ENCODE measurements at places on chromosomes 1 and 21. TPM values are rescaled to one million over a fixed set of nuclear protein-coding genes. Genes with fewer than 3 reads are reported as not detected.

The MRPL37 gene
- 63.1 TPM for total RNA-seq

The BRDT gene
- not detected for total RNA-seq

- no peaks in the 10 kb centered on the region for H3K27me3 ChIP-seq
- no peaks in the 10 kb centered on the region for H3K36me3 ChIP-seq
- no peak for DNase-seq
- H3K4me1 ChIP-seq, result peaks cover 4% of the 10 kb centered on the region
Measured at GRCh38 chr1:228366866-228367741, 39.5 kb downstream of the TRIM11 start.

DNA sequence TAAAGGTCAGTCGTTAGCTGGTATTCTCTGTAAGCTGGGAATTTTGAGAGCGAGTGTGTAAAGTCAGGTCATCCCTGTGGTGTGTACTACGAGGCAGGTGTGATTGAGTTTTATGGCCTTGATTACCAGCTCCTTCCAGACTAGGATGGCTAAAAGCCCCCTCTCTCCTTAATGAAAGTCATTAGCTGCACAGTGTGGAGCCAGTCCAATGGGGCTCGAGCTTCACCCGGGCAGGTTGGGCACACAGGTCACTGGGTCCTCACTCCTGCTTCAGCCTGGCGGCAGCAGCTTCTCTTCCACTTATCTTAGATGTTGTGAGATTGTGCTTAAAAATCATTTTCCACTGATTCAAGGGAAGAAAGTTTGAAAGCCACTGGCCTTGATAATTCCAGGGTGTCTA is 3.0 kb downstream of the DMRTB1 start:
- DNase-seq, result peak; percentile 18
- H3K27ac ChIP-seq, result no peak overlapping the region
- H3K4me1 ChIP-seq, result no peaks in the 10 kb centered on the region
- H3K4me3 ChIP-seq, result no peak overlapping the region
- no peaks in the 10 kb centered on the region for H3K27me3 ChIP-seq

GRCh38 chr1:201937624-201938213 is 8.6 kb downstream of the LMOD1 start:
- peak overlapping the region; percentile 63 for H3K27ac ChIP-seq
- no peaks in the 10 kb centered on the region for H3K27me3 ChIP-seq
- no peak overlapping the region for H3K4me3 ChIP-seq
- H3K4me1 ChIP-seq, result no peaks in the 10 kb centered on the region
- DNase-seq, result no peak

GRCh38 chr1:54069791-54070170 is 16.4 kb downstream of the TCEANC2 start:
- H3K4me3 ChIP-seq, result no peak overlapping the region
- no peaks in the 10 kb centered on the region for H3K4me1 ChIP-seq
- no peak overlapping the region for H3K27ac ChIP-seq
- DNase-seq, result no peak
- H3K36me3 ChIP-seq, result no peaks in the 10 kb centered on the region

- no peak overlapping the region for H3K4me3 ChIP-seq
- no peaks in the 10 kb centered on the region for H3K27me3 ChIP-seq
- H3K4me1 ChIP-seq, result peaks cover 19% of the 10 kb centered on the region
- no peaks in the 10 kb centered on the region for H3K36me3 ChIP-seq
- no peak overlapping the region for H3K27ac ChIP-seq
Measured at GRCh38 chr1:91555821-91556531, 55.3 kb downstream of the CDC7 start.

DNA sequence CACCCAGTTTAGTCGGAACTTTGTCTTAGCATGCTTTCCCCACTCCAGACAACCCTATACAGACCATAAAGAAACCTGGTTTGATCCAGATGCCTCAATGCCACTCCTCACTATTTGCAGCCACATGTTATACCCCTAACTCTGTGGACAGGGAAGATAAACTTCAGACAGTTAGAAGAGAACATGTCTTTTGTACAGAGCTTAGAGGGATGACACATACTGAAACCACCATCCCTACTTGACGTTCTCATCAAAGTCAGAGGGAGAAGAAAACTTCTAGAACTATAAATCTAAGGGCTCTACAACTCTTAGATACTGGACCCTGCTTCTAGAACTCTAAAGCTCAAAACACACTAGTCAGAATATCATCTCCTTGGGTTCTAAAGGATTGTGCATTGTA is 3.7 kb downstream of the SYT6 start:
- H3K4me1 ChIP-seq, result peaks cover 31% of the 10 kb centered on the region
- H3K4me3 ChIP-seq, result no peak overlapping the region
- DNase-seq, result no peak
- no peaks in the 10 kb centered on the region for H3K36me3 ChIP-seq
- peaks cover 43% of the 10 kb centered on the region for H3K27me3 ChIP-seq

DNA sequence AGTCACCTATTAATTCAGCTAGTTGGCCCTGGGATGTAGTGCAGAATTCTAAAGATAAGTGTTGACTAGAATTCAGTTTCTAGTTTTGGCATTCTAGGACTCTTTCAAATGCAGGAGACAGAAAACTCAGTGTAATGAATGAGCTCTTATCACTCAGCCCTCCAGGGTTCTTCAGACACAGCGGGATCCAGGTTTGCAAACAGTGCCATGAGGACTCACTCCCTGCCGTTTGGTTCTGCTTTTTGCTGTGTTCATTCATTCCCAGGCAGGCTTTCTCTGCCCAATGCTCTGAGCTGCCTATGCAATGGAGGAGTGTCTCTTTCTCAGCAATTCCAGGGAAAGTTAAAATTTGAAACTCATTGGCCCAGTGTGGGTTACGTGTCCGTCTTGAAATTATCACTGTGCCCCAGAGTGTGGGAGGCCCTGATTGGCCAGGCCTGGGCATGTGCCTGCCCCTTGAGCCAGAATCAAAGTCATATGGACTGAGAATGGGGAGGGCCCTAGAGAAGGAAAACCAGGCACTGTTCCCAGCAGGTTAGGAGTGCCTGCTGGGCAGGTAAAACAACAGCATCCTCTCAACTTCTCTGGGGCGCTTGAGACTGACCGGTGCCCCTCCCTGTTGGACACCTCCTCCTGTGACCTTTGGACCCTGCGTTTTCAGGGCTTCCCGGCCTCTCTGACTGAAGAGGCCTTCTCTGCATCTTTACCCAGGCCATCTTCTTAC is 43.4 kb downstream of the TMEM51 start:
- no peak for DNase-seq
- no peaks in the 10 kb centered on the region for H3K4me1 ChIP-seq
- H3K4me3 ChIP-seq, result no peak overlapping the region
- H3K27ac ChIP-seq, result no peak overlapping the region

GRCh38 chr1:45009956-45010854 is 919 bp downstream of the HECTD3 start:
- peak; percentile 53 for DNase-seq
- H3K27ac ChIP-seq, result peak overlapping the region; percentile 84
- peaks cover 43% of the 10 kb centered on the region for H3K36me3 ChIP-seq
- H3K4me1 ChIP-seq, result peaks cover 41% of the 10 kb centered on the region
- H3K27me3 ChIP-seq, result no peaks in the 10 kb centered on the region

DNA sequence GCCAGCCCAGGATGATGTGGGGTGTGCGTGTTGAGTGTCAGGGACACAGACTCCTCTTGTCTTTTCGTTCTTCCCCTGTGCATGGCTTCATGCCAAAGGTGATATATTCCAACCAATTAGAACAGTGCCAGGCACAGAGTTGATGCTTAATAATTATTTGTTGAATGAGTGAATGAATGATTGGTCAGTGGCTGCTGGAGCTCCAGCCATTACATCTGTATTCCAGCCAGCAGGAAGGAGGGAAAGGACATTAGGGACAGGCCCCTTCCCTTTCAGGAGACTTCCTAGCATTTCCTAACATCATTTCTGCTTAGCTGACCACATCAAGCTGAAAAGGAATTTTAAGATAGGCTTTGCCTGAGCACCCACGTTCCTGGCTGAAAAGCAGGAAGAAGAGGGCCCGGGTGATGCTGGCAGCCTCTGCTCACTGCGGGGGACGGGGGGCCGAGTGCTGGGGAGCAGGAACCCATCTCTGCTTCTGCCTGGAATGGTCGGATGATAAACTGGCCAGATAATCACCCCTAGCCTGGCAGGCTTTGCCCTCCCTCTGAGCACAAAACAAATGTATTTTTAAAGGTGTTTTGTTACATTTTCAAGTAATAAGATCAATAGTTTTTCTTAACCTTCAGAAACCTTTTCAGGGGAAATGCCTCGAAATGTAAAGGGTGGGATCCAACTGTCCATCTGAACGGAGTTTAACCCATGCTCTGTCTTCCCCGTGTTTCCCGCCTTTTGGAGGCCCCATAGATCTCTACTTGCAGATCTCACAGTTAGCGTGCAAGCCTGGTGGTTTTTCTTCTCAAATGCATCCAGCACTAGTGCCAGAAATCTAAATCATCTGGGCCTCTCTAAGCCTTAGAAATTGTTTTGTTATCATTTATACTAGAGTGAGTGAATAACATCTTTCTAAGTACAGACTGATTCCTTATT is 39.0 kb downstream of the SLC37A1 start:
- H3K4me3 ChIP-seq, result no peak overlapping the region
- H3K36me3 ChIP-seq, result peaks cover 10% of the 10 kb centered on the region
- no peaks in the 10 kb centered on the region for H3K27me3 ChIP-seq

GRCh38 chr1:75125161-75125726 is 8.9 kb upstream of the LHX8 start:
- H3K4me1 ChIP-seq, result no peaks in the 10 kb centered on the region
- H3K36me3 ChIP-seq, result no peaks in the 10 kb centered on the region
- peaks cover 4% of the 10 kb centered on the region for H3K27me3 ChIP-seq
- H3K4me3 ChIP-seq, result no peak overlapping the region

DNA sequence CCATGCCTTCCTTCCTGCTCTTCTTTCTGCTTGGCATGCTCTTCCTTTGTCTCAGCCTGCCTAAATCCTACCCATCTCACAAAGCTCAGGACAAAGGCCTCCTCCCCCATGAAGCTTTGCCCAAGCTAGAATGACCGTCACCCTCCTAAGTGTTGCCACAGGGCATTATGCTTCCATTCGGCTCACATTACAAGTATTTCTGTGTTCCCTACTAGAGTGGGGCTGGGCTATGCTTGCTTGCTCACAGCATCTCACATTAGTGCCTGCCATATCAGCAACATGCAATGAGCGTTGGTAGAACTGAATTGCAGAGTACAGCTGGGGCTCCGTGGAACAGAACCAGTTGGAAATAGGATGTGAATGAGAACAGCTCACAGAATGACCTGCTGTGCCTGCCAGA is 82.8 kb downstream of the CD58 start:
- no peak for DNase-seq
- no peaks in the 10 kb centered on the region for H3K36me3 ChIP-seq
- H3K4me1 ChIP-seq, result no peaks in the 10 kb centered on the region
- H3K27me3 ChIP-seq, result no peaks in the 10 kb centered on the region

DNA sequence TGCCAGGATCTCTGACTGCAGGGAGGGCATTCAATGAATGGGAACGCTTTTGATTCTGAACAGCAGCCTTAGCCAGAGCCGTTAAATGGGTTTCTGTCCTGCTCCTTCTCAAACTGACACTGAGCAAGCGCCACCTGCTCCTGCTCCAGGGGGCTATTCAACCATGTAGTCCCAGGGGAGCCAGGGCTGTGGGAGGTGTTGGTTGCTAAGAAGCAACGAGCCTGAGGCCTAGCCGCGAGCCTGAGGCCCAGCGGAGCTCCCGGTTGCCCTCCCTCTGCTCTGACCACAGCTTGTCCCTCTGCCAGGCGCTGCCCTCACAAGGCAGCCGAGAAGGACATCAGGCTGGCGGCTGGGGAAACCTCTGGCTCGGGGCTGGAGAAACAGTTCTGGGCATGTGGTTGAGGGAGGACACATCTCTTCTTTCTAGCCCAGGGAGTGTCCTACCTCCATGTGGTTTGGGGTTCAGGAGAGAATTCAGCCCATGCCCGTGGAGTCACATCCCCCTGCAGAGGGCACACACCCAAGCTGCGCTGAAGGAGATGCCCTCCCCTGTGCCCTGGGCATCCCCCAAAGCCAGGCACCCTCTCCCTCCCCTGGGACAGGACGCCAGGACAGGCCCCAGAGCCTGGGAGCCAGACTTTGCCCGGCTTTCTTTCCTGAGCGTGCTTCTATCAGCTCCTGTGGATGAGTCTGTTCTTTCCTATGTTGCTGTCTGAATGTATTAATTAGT is 18.0 kb downstream of the PCP4 start:
- no peaks in the 10 kb centered on the region for H3K36me3 ChIP-seq
- no peak for DNase-seq
- no peaks in the 10 kb centered on the region for H3K4me1 ChIP-seq
- peak overlapping the region; percentile 71 for H3K27ac ChIP-seq
- H3K27me3 ChIP-seq, result no peaks in the 10 kb centered on the region
